ENCODE measurements at places on chromosomes 6 and 20.

DNA sequence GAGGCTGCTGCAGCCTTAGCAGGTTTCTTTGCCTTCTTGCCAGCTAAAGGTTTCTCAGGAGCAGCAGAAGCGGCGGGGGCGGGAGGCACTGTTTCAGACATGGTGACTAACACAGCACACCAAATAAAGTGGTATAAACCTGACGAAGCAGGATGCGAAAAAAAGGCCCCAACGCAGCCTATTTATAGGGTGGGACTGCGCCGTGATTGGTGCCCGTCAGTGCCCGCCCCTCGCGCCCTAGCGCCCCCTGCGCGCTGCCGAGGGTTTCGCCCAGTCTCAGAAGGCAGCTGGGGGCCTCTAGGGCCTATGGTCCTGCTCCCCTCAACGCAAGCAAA is 55.0 kb downstream of the TRIM38 start:
- no peak for DNase-seq

DNA sequence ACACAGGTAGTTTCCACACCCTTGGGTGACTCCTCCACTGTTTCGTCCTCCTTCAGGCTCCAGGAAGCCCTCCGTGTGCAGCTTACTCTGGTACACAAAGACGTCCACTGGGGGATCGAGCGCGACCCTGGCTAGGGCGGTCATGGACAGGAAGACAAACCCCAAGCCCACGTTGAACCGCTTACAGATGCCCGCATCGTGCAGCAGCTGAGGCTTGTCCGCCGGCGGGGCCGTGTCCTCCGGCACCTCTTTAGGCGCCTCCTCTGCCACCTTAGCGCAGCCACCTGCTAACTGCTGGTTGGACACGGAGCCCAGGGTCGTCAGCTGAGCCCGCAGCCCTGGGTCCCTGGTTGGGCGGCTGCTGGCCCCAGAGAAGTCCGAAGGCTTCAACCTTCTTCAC is 309.0 kb upstream of the BTBD3 start:
- DNase-seq, result no peak

- DNase-seq, result no peak
These were observed 66.5 kb downstream of the STK4 start for GRCh38 chr20:45032781-45033180.

GRCh38 chr20:17613328-17614175 is 43.7 kb downstream of the DSTN start:
- DNase-seq, result no peak

DNA sequence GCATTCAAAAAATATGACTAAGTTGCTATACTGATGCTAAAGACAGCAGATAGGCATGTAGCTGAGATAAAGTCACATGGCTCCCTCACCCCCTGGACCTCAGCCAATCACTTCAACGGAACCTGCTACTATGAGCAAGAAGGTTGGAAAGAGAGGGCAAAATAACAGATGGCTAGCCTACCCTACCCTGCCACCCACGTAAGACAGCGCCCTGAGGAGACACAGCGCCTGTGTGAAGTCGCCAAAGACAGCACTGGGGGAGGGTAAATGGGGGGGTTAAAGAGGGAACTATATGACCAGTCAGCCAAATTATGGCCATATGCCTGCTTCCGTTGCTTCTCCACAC is 163.2 kb downstream of the RALGAPA2 start:
- no peak for DNase-seq

DNA sequence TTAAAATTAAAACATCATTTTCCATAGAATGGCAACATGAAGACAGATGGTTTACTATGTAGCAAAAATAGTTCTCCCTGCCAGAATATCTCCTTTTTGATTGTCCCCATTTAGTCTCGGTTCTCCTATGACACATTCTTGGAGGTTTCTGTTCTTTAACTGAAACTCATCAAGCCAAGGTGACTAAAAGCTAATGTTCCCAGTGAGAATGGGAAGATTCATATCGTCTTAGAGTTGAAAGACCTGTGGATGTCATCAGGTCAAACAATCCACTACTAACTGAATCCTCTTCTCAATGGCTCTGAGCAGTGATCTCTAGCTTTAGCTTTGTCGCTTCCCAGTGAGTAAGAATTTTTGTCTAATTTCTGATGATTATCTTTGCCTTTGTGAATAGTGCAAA is 1.3 kb upstream of the DOK5 start:
- no peak for DNase-seq

- no peak for DNase-seq
These were observed 13.0 kb downstream of the SLC35F1 start for GRCh38 chr6:117919775-117920729.

DNA sequence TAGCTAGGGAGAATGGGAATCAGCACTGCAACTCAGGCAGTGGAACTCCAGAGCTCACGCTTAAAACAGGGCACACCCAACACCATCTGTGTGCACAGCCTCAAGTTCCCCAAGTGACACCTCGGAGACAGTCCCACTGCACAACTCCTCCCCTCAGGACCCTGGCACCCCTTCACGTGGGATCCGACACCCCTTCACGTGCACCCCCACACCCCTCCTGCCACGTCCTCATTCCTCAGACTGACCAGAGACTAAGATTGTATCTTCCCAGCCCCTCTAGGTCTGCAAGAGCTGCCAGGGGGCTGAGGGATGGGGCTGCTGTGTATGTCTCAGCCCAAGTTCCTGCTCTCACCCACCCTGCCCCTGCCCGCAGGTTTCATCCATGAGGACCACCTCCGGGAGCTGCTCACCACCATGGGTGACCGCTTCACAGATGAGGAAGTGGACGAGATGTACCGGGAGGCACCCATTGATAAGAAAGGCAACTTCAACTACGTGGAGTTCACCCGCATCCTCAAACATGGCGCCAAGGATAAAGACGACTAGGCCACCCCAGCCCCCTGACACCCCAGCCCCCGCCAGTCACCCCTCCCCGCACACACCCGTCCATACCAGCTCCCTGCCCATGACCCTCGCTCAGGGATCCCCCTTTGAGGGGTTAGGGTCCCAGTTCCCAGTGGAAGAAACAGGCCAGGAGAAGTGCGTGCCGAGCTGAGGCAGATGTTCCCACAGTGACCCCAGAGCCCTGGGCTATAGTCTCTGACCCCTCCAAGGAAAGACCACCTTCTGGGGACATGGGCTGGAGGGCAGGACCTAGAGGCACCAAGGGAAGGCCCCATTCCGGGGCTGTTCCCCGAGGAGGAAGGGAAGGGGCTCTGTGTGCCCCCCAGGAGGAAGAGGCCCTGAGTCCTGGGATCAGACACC is 7.6 kb downstream of the MYL9 start:
- no peak for DNase-seq

DNA sequence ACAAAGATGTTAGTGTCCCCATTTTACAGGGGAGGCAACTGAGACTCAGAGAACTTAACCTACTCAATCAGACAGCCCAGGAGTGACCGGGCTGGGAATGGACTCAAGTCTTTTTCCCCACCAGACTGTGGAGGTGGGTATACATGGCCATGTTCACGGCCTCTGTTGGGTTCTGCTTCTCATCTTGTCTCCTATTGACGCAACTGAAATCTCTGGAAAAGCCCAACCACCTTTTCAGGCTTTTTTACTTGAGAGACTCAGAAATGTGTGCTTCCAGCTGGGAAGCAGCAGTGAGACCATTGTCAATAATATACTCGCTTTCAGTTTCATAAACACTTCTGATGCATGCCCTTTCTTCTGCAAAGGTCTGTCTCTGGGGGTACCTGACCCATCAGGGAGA is 70.7 kb downstream of the SOBP start:
- no peak for DNase-seq

GRCh38 chr6:134414793-134415192 is 96.9 kb upstream of the SGK1 start:
- no peak for DNase-seq

DNA sequence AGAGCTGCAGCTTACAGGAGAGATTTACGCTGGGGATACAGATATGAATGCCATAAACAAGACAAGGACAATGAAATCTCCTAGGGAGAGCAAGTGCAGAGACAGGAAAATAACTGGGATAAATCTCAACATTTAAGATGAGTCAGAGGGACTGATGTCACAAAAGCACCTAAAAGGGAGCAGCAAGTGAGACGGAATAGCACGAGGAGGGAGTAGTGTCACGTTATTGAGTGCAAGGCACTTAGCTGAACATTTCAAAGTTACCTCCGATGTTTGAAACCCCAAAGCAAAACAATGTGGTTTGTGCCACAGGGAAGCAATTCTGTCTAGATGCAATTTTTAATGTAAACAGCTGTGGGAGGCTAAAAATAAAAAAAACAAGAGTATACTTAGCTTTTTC is 1131.7 kb upstream of the EYS start:
- no peak for DNase-seq

- DNase-seq, result no peak
These were observed 84.0 kb upstream of the TULP1 start for GRCh38 chr6:35596448-35597442.

DNA sequence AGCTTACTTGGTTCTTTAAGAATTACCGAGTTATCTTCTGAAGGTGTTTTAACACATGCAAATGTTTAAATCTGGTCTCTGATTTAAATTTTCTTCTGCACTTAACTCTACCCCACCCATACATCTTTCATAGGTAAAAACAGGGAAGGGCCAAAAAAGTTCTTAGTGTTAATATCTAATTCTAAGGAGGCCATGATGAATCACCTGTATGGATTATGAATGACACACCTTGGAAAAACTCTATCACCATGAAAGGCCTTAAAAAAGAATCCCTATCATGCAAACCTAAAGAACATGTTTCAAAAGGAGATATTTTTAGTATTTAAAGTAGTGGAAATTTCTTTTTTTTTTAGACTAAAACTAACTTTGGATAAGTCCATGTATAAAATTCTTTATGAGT is 54.7 kb downstream of the SLX4IP start:
- no peak for DNase-seq

DNA sequence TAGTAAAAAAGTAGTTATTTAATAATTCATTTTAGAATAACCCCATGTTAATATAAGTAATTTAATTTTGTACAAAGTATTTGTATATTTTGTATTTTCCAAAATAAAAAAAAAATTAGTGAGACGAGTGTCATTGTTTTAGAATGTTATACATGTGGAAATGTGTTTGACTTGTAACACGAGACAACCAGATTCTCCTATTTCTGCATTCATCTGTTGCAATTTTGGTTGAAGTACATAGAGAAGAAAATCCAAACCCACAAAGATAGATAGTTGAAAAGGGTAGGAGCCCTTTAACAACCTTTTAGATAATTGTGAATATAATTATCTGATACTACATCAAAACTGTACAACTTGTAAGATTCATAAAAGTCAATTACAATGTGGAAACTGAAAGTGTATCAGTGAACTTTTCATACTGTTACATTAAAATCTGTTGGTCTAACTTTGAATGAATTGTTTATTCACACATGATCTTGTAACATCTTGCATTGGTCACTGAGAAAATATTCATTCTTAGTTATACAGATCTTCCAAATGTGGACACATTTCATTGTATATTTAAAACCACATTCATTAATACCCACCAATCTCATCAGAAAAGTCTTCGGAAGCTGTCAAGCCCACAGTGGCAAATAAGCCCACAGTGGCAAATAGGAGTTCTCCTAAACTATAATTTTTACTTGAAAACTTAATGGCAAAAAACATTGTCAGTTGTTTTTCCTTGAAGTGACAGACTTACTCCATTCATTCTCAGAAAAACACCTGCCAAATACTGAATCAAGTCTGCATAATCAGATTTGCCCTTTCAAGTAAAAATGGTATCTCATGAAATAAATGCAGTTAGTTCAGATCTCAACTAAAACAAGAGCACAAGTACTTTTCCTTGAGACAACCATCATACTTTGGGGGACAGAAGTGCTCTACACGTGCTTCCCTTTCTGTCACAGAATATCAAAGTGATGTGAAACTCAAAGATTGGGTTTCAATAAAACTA is 52.8 kb downstream of the FKBP5 start:
- no peak for DNase-seq

DNA sequence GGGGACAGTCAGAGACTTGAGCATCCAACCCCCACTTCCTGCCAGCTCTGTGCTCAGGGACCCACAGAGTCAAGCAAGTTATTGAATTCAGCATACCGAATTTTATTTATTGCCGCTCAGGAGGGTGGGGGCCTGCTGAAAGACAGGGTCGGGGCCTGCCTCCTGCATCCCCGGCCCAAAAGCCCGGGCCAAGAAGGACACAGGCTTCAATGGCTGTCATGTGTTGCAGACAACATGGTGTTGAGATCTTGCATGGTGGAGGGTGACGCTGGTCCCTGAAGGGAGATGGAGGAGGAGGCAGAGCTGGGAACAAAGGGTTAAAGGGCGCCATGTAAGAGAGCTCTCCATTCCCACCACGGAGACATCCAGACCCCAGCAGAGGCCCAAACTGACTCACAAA is 698 bp downstream of the SFTA2 start:
- no peak for DNase-seq

DNA sequence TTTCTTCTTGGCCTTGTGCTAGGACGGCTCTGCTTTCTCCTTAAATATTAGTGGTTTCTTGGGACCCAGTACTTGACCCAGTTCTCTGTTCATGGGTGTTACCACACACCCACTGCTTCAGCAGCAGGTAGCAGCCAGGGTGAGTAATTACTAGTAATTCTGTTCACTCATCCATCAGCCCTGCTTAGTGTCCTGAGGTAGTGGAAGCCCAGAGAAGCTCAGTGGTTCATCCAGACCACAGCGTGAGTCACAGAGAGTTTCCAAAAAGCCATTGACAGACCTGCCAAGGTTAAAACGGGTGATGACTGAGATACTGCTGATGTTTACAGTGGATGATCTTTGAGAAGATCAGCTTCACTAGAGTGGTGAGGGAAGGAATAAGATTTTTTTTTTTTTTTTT is 51.7 kb upstream of the HINT3 start:
- DNase-seq, result no peak

GRCh38 chr6:109561844-109562243 is 78.8 kb upstream of the ZBTB24 start:
- no peak for DNase-seq

DNA sequence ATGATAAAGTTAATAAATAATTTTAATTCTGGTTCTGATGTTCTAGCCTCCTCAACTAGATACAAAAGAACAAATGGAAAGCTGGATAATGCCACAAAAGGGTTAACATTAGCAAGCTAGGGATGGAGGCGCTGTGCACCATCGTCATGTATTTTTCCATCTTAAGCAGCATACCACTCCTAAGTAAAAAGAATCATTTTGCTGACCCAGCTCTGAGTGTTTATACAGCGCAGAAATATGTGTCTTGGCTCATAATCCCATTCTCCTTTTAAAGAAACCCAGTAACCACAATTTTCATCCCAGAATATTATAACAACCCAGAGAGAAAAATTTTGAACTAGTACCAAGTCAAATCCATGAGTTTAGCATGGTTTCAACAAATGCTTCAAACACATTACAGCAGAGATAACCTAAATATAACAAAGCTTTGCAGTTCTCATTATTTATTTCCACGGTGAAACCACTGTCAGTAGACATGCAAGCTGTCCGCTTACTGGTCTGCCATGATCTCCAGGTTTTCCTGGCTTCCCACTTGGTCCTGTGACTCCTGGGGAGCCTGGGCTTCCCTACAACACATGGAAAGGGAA is 111.1 kb downstream of the COL12A1 start:
- DNase-seq, result no peak

DNA sequence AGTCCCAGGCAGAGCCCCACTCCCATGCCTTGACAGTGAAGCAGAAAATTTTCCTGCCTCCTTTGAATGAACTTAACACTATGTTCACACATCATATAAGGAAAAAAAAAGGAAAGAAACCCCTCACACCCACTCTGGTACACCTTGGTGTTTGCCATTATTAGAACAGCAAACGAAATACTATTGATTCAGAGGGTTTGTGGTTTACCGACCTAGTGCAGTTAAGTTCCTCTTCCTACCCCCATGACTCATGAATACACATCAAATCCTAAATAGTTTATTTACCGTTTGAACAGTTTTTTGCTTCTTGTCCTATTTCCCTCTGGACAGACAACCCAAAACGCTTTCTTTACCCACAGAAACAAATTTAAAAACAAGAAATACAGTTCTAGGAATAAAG is 237.7 kb downstream of the FOXA2 start:
- DNase-seq, result no peak

Measured in esophagus squamous epithelium (tissue), 5 donors.